ENCODE measurements at places on chromosomes 4 and X.

GRCh38 chrX:112473654-112474053 is 206.1 kb downstream of the LHFPL1 start:
- DNase-seq, result no peak
- H3K4me1 ChIP-seq, result no peaks in the 10 kb centered on the region
- no peaks in the 10 kb centered on the region for H3K27me3 ChIP-seq
- no peaks in the 10 kb centered on the region for H3K36me3 ChIP-seq

DNA sequence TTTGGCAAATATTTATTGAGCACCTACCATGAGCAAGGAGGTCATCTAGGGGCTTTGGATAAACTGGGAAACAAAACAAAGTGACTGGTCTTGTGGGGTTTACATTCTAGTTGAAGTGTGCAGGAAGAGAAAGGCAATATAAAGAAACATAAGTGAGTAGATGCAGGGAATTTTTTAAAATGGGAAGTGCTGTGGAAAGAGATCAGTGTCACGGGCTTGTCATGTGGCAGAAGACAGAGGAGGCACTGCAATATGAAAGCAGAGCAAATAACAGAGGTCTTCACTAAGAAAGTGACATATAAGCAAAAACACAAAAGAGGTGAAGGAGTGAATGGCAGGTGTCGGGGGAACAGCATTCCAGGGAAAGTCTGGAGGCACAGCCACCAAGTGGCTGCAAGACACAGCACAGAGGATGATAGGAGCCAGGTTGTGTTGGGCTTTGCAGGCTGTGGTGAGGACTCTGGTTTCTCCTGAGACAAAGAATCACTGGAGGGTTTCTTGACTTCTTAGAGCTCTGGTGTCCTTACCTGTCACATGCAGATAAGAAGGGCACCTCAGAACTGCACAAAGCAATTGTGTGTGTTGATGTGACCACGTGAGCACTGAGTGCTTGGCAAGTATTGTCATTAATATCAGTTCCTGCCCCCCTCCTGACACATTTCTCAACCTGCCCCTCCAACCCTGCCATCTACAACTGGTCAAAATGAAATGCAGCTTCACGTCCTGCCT is 143.5 kb downstream of the TSPAN5 start:
- no peaks in the 10 kb centered on the region for H3K36me3 ChIP-seq
- no peak overlapping the region for H3K4me3 ChIP-seq
- peak overlapping the region; percentile 19 for H3K27ac ChIP-seq
- no peak for DNase-seq
- no peaks in the 10 kb centered on the region for H3K27me3 ChIP-seq

DNA sequence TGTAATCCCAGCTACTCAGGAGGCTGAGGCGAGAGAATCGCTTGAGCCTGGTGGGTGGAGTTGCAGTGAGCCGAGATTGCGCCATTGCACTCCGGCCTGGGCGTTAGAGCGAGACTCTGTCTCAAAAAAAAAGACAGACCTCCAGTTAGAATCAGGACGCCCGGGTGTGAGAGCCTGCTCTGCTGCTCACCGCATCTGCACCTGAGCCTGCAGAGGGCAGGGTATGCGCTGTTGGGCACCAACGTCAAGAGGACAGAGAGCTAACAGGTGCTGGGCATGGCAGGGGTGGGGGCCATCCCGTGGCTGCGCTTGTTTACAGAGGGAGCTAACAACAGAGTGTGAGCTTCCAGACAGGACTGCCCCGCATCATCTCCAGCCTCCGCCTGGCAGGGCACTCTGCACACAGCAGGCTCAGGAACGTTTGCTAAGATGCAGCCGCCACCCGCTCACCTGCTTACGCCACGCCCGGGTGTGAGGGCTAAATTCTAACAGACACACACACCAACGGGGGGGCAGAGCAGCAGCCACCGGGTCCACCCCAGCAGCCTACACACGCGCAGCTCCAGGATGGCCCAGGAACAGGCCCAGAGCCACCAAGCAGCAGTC is 50.0 kb upstream of the CPLX1 start:
- H3K27me3 ChIP-seq, result no peaks in the 10 kb centered on the region
- no peaks in the 10 kb centered on the region for H3K4me1 ChIP-seq
- DNase-seq, result no peak
- H3K27ac ChIP-seq, result no peak overlapping the region
- H3K36me3 ChIP-seq, result peaks cover 12% of the 10 kb centered on the region

DNA sequence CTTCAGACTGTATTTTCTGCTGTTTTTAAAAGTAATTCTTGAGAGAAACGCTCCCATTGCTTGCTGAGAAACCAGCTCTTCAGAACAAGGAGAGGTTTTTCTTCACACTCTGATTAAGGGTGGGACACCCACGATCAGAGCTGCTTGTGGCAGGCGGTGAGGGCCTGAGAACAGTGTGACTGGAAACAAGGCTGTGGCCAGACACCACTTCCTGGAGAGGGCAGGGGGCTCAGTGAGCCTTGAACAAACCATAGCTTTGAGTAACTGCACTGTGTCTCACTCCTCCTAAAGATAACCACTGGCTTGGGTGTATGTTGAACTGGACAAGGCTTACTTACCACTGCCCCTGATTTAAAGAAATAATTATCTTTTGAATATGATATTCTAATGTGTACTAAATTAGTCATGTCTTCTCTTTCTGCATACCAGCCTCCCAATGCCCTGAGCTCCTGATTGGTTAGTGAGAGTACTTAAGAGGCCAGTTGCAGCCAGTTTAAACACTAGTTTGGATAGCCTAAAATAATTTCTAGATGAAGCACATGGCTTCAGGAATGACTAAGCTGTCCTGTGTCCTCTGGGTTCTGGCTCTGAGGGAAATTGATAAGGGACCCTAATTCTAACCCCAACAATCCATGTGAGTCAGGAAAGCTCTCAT is 3.7 kb upstream of the GPR82 start:
- DNase-seq, result peak; percentile 21
- no peak overlapping the region for H3K4me3 ChIP-seq
- H3K36me3 ChIP-seq, result no peaks in the 10 kb centered on the region
- no peaks in the 10 kb centered on the region for H3K27me3 ChIP-seq
- H3K4me1 ChIP-seq, result no peaks in the 10 kb centered on the region

- no peaks in the 10 kb centered on the region for H3K4me1 ChIP-seq
- no peak overlapping the region for H3K4me3 ChIP-seq
- DNase-seq, result no peak
- H3K27me3 ChIP-seq, result no peaks in the 10 kb centered on the region
- no peak overlapping the region for H3K27ac ChIP-seq
- H3K36me3 ChIP-seq, result no peaks in the 10 kb centered on the region
These were observed 434.3 kb upstream of the RASGEF1B start for GRCh38 chr4:81905971-81906370.

DNA sequence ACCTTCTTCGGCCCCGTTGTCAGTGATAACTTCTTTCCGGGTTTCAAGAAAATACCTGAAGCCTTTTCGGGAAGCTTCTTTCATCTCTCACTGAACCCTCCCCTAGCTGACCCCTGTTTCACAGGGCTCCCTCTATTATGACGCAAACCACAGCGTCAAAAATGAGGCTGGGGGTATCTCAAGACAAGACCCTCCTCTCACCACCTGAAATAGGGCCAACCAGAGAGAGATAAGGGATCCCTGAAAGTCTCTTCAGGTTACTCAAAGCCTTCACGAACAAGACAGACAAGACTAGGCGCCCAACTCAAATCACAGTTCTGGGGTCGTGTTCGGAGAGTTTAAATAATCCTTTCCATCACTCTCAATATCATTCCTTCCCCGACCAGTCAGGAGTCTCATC is 1.2 kb downstream of the PHF8 start:
- H3K27ac ChIP-seq, result peak overlapping the region; percentile 99
- H3K4me1 ChIP-seq, result peaks cover 5% of the 10 kb centered on the region
- peak overlapping the region; percentile 82 for H3K4me3 ChIP-seq
- DNase-seq, result no peak
- H3K27me3 ChIP-seq, result no peaks in the 10 kb centered on the region

DNA sequence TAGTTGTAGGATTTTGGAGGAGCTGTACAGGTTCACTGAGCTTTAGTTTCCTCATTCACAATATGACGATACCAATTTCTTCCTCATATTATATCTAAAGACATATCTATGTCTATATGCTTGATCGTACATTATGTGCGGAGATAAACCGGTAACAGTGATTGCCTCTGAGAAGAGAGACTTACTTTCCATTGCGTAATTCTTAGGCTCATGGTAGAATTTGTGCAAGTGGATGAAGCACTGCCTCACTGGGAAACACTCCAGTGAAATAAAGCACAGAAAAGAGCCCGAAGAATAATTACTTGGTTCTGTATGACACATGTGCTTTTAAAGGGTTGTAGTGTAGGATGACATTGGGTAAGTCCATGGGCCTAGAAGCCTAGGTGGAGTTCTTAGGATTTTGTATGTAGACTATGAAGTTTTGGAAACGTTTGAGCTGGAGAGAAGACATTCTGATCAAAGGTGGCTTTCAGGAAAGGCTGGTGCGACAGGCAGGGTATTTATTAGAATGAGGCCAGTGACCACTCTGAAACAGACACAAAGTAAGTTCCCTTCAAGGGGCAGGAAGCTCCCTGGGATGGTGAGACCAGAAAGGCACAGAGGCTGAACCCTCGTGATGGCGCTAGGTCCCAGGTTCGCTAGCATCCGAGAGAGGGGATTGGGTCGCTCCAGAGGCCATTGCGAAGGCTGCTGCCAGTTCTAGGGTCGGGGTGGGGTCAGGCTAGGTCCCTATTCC is 649 bp upstream of the VBP1 start:
- DNase-seq, result no peak
- H3K4me3 ChIP-seq, result peak overlapping the region; percentile 93
- H3K27ac ChIP-seq, result peak overlapping the region; percentile 83
- no peaks in the 10 kb centered on the region for H3K4me1 ChIP-seq

DNA sequence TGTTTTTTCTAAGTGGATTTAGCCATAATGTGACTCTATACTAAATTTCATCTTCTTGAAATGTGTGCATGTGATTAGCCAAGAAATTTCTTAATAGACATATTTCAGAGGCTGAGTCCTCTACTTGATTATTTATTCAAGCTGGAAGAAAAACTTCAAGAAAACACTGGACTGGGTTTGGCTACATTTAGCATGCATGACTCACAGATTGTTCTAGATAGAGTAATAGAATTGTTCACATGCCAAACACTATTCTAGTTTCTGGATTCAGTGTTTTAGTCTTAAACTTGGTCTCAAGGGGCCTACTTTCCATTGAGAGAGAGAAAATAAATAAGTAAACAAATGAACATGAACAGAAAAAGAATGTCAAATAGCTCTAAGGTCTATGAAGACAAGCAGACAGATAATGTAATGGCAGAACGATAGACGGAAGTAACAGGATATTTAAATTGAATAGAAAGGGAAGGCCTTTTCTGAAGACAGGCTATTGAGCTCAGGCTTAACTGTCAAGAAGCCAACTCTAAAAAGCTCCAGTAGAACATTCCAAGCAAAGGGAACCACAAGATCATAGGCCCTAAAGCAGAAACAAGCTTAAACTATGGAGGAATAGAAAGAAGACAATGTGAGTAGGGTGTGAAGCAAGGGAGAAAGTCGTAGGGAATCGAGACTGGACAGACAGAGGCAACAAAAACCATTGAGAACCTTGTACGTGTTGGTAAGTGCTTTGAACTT is 104.6 kb downstream of the TMEM144 start:
- no peaks in the 10 kb centered on the region for H3K36me3 ChIP-seq
- H3K27ac ChIP-seq, result no peak overlapping the region
- no peak overlapping the region for H3K4me3 ChIP-seq
- H3K27me3 ChIP-seq, result no peaks in the 10 kb centered on the region

DNA sequence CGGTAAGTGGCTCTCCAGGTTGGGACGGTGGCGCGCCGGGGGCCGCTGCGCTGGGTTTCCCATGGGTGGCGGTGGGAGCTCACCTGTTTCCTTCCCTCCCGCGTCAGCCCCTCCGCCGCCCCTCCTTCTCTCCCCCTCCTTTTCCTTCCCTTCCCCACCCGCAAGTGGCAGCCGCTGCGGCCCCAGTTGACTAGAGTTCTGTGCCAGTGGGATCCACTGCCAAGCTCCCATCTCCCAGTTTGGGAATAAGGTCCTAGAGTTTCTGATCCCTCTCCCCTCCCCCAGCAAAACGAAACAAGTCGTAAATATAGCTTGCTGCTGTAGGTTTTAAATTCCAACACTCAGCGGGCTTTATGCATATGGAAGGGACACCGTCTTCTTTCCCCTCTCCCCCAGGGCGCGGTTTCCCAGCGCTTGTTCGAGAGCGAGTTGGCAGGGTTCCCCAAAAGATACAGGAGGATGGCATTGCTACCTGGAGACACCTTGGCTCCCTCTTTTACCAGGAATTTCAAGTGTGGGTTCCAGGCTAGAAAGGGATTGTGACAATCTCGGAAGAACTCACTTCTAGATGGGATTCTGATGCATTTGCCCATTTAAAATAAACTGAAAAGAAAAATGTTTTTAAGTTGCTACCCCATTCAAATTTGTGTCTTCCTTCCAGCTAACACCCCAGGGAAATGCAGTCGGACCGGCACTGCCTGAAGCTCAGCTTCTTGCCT is 1.2 kb downstream of the TLL1 start:
- H3K4me1 ChIP-seq, result peaks cover 8% of the 10 kb centered on the region
- H3K27ac ChIP-seq, result no peak overlapping the region
- peak; percentile 24 for DNase-seq
- no peaks in the 10 kb centered on the region for H3K36me3 ChIP-seq

GRCh38 chrX:38192007-38192810 is 28.5 kb downstream of the SRPX start:
- no peaks in the 10 kb centered on the region for H3K27me3 ChIP-seq
- H3K4me1 ChIP-seq, result no peaks in the 10 kb centered on the region
- no peak overlapping the region for H3K27ac ChIP-seq
- H3K4me3 ChIP-seq, result no peak overlapping the region

All from cardiac muscle cell (in vitro differentiated cells and primary cell).